ENCODE measurements at places on chromosomes 12 and 14.

DNA sequence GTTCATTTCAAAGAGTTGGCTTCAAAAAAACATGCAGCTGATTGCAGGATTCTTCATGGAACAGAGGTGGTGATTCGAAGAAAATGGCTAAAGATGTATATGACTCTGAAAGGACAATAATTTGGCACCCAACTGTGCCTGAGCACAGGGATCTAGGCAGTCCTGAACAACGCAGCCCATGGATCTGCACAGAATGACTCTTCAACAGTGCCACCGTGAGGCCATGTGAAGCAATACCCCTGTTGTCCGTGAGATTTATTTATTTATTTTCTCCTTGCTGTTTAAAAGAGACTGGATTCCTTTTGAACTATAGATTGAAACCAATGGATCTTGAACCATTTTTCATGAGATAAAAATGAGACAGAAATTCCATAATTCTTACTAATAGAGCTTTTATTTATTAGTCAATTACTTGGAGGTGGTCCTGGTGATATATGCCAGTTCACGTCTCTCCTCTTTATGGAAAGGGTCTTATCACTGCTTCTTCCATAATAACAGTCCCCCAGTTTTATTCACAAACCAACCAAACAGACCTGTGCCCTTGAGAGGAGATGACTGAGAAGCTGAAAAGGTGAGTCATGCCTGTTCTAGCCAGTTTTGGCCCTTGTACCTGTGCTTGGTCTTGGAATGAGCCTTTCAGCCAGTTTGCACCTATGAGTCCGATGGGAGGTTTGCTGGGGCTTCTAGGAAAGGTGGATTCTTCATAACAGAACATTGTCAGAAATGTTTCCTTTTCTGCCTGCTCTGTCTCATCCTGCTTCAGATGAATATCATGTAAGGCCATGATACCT lies 1598.3 kb downstream of the AACS start:
- DNase-seq, result no peak

GRCh38 chr12:30784508-30784907 lies 29.8 kb upstream of the CAPRIN2 start:
- DNase-seq, result no peak

GRCh38 chr12:132289356-132290202 lies 39.8 kb downstream of the GALNT9 start:
- no peak for DNase-seq

DNA sequence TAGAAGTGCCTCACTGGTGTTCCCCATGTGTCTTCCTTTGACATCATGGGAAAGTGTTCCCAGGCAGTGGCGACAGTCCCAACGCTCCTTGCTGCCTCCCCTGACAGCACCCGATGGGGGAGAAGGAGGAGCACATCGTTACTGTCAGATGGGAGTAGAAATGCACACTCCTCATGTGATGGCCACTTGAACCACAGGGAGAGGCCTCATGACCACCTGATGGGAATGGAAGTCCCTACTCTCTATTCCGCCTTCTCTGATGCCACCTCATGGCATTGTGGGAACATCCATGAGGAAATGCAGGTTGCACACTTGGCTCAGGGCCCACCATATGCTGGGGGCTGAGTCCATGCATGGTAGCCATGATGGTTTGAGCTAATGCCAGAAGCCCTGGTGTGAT lies 14.3 kb upstream of the CORO1C start:
- DNase-seq, result no peak

GRCh38 chr12:65324551-65324950 lies 46.1 kb downstream of the MSRB3 start:
- no peak for DNase-seq

- DNase-seq, result no peak
Measured at GRCh38 chr14:20400965-20401593, 12.2 kb downstream of the TEP1 start.

DNA sequence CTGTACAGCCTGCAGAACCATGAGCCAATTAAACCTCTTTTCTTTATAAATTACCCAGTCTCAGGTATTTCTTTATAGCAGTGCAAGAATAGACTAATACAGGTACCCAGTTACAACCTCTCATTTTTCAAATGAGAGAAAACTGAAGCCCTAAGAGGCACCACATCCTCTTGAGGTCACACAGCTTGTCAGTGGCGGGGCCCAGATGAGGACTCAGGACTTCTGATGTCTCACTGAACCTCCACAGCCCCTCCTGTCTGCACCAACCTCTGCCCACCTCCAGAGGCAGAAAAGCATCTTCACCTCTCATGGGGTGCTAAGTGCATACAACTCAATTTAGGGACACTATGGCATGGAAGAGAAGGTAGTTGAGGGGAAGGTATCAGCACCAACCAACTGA lies 120.7 kb downstream of the CRACR2A start:
- DNase-seq, result no peak

DNA sequence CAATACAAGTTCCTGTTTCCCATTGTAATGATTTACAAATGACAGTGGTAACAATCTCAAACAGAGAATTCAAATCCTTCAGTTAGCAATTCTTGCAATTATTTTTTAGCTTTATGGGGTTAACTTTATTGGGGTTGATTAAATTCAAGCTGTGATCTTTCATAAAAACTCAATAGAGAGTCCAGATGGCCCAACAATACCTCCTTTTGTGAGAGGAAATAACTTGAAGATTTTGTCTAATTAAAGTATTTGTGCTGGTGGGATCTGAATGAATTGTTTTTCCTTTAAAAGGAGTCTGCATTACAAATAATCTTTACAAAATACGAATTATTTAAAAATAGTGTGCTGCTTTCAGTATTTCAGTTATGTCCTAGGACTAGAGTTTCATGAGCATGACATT lies 4.4 kb upstream of the ARHGAP5 start:
- DNase-seq, result no peak

- DNase-seq, result no peak
Measured at GRCh38 chr14:23638414-23639047, 2.4 kb downstream of the DHRS2 start.

- no peak for DNase-seq
Measured at GRCh38 chr12:59396519-59396918, 199.3 kb upstream of the SLC16A7 start.

DNA sequence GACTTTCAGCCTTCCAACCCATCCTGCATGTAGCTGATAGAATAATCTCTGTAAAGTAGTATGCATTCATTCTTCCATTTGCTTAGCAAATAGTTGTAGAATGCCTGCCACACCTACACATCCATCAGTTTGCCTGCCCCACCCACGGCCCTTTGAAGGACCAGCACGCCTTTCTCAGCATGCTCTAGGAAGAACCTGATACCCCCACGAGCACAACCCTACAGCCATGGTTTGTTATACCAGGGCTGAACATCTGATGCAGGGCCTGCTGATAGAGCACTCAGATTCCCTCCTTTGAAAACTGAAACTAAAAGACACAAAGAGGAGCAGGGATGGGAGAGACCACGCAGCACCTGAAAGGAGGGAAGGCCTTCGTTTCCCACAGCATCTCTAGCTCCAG lies 205.1 kb downstream of the ANO2 start:
- no peak for DNase-seq

GRCh38 chr14:30129807-30130206 lies 202.2 kb upstream of the PRKD1 start:
- no peak for DNase-seq

GRCh38 chr12:38788106-38788505 lies 117.3 kb downstream of the CPNE8 start:
- DNase-seq, result no peak

- DNase-seq, result no peak
Measured at GRCh38 chr14:90273532-90273931, 17.2 kb downstream of the PSMC1 start.

DNA sequence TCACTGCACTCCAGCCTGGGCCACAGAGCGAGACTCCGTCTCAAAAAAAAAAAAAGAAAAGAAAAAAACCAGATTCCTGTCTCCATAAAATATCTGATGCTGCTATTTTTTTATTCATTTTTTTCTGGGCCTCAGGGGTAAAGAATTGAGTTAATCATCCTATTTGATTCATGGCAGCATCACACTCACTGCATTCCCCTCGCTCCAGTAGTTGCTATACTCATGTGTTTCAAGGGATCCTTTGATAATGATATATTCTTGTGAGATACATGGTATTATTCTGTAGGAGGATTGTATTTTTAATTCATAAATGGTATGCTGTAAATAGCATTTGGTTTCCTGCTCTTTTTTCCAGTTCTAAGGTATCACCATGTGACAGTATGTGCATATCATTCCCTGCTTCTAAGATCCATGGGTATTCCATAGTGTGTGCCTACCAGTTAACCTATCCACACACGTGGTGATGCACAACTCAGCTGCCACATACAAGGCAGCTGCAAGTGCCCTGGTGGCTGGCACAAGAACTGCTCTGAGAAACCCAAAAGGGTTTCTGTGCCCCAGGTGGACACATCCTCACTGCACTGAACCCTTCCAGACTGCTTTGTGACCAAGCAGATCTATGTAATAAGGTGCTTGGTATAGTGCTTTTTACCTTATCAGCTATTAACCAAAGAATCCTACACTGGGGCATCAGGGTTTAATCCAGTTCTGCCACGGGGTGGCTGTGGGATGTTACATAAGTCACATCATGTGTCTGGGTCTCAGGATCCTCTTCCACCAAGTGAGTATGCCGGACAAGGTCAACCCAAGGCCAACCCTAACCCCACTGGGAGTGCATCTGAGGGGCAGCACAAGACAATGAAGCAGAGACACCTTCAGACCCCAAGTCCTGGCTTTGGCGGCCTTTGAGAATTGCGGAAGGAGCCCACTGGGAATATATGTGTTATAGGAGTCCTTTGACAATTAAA lies 74.6 kb downstream of the ZFP36L1 start:
- DNase-seq, result no peak

DNA sequence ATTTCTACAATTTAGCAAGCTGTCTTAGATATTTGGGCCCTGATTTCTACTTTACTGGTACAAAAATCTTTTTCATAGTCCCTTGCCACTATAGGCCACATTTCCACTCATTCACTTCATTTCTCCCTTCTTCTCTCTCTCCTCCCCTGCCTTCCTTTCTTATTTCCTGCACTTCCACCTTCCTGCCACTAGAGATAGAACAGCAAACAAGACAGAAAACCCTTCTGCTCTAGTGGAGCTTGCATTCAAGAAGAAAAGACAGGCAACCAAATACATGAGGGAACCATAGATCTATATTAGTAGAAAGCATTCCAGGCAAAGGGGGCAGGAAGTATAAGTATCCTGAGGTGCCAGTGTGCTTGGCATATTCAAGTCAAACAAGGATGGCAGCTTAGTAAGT lies 623.5 kb downstream of the FLRT2 start:
- no peak for DNase-seq

GRCh38 chr12:120453977-120454376 lies 7.7 kb downstream of the GATC start:
- peak; percentile 22 for DNase-seq

DNA sequence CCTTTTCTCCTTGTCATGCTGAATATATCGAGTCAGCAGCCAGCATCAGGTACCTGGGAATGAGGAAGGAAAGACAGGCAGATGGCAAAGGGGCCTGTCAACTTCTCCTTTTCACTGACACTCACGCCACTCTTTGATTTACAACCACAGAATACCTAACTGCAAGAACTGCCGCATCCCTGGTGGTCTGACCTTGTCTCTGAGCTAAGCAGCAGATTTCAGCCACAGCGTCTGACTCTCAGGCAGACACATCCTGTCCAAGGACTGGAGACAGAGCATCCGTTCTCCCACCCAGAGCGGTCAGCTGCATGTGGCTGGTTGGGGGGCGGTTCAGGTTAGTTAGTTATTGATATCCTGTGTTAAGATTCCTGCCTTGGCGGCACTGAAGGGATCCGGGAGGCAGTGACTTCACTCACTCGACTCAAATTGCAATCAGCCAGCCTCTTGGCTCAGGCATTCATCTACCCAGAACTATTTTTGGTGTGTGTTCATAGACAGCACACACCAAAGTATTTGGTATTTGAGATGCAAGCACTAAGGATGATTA lies 11.2 kb upstream of the MAP1LC3B2 start:
- DNase-seq, result no peak

- no peak for DNase-seq
Measured at GRCh38 chr14:49703965-49704364, 11.0 kb downstream of the KLHDC1 start.

DNA sequence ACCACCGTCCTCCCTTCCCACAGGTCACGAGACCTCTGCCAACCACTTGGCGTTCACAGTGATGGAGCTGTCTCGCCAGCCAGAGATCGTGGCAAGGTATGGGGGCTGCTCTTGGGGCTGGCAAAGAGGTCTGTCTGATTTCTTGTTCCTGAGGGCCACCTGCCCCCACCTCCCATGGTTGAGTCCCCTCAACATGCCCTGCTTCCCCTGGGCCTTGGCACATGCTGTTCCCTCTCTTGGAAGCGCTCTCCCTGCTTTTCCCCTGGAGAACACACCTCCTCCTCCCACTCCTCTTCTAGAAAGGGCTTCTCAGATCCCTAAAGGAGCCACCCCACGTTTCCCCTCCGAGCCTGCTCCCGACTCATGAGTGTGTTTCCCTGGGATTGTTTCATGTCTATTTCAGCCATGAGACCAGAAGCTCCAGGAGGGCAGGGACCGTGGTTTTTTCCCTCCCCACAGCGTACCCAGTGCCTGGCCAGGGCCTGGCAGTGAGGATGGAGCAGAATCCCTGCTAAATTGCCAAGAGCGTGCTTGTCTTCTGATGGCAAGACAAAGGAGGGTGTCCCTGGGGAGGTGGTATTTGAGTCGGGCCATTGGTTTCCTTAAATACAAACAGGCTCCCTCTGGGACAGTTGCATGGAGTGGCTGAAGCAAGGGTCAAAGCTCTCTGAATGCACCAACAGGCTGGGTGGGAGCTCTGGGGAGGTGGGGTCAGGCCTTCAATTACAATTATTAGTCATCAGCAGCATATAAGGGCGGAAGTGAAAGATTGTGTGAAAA lies 34.1 kb downstream of the CYP46A1 start:
- no peak for DNase-seq

DNA sequence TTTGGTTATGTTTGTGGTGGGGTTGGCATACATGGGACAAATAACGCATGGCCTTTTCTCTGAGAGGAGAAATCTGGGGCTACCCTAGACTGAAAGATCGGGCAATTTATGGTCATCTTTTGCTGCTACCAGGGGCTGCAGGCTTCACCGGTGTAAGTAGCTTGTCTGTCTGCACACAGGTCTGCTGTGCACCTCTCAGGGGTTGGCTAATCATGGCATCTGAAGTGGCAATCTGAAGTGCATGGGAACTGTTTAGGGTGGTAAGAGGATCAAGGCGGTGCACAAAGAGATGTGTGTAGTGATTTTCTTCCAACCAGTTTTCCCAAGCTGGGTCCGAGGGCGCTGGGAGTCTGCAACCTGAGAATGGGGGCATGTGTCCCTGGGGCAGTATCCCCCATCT lies 141.3 kb downstream of the EMP1 start:
- no peak for DNase-seq

DNA sequence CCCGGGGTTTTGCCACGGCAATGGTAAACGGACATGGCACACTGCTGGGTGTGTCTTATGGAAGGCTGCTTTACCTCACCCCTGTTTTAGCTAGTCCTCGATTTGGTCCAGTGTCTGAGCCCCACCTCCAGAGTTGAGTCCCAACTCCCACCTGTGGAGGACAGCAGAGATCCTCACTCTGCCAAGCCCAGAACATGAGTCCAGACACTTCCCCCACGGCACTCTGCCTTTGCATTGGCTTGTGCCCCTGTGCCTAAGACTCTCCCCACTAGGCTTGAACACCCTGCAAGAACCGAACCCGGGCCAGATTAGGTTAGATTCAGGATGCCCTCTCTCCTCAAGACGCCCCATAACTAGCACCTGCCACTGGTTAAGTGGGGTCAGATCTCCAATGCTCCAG lies 59.8 kb upstream of the C14orf180 start:
- no peak for DNase-seq

All from COR-L47 (cell line).